ENCODE measurements at places on chromosomes 5 and 9.

DNA sequence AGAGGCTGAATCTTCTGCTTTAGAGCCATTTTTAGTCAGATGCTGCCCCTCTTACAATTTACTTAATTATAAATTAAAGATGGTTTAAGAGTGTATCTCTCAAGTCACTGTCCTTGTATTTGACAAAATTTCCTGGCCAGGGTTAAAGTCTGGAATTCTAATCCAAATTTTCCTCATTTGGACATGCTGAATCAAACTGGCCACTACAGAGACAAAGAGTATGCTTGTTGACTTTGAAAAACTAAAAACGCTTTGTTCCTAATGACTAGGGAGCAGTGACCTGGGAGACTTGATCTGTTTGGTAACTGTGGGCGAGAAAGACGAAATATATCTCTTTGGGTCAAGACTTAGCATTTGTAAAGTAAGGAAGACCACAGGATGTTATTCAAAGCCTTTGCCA, 303.2 kb downstream of the ZSWIM6 start:
- DNase-seq = no peak

DNA sequence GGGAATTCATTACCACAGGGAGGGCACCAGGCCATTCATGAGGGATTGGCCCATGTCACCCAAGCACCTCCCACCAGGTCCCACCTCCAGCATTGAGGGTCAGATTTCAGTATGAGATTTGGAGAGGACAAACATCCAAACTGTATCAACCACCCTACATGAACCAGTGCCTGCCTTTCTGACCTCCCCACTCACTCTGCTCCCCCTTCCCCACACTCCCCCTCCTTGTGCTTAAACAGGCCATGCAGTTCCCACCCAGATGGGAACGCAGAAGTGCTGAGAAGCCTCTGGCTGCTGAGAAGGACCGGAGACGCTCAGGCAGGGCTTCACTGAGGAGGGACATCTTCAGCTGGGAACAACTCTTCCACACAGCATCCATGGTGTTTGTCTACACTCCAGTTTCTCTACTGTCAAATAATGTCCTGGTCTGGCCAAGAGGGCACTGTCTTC, 30.0 kb upstream of the ADAMTS2 start:
- no peak for DNase-seq

DNA sequence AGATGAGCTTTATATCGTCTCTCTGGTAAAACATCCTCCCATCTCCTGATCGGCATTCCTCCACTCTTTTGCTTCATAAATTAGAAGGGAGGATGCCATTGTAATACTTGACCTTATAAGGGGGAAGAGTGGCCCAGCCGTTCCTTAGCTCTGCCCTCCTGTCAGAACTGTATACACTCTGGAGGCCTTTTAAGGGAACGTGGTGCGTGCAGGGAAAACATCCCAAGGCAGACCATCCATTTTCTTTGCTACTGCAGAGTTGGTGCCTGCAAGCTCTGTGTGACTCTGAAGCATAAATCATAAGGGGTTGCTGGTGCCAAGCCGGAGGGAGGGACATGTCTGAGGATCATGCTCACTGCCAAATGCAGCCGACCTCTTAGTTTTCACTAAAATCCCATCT, 90.4 kb downstream of the PGM5 start:
- DNase-seq = no peak

DNA sequence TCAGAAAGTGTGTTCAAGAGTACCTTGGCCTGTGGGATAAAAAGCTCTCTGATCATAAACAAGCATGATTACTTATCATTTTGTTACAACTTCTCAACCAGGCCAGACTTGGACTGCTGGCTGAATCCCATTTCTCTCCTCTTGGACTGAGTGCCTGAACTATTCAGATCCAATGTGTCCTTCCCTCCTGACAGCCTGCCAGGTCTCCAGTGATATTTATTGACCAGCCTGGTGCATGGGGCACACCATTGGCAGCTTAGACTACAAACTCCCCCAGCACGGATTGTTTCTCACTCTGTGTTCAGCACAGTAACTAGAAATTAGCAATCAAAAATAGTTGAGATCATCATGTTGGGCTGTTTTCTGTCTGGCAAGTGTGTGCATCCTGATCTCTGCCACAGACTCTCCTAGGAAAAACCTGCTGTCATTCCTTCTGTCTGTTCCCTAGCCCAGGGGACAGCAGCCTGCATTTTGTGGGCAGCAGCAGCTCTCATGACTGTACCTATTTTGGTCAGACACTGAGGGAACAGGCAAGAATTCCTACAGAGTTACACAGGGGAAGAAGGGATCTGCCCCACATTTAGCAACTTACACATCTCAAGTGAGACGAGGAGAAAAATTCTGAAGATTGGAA, 348.1 kb downstream of the ADAMTS6 start:
- DNase-seq = no peak

DNA sequence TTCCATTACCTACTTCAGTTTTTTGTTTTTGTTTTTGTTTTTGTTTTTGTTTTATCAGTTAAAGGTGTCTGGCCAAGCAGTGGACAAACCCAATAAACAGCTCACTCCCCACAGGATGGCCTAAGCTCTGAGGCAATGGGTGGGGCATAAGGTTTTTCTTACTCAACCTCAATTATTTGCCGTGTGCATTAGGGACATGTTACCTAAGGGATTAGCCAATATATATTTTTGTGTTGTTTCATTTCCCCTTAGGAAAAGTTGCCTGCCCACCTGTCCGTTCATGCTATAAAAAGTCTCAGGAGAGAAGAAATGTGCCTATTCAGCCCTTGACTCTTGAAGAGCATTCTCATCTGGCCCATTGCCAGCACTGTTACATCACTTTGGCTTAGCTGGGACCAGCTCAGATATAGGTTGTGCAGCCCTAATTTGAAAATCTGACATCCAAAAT, 7.3 kb downstream of the SH3RF2 start:
- no peak for DNase-seq

DNA sequence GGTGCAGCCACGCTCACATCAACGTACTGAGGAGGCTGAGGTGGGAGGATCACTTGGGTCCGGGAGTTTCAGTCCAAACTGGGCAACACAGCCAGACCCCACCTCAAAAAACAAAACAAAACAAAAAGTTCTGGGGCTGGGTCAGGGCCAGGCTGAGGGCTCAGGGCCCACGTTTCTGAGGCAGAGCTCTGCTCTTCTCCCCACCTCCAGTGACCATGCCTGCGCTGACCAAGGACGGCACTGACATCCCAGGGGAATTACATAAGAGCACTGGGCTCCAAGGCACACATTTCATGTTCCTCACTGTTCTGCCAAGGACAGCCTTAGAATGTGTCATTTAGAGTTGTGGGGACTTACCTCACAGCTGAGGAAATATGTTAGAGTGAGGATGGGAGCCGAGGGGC, 40.4 kb upstream of the TESK1 start:
- DNase-seq = no peak

DNA sequence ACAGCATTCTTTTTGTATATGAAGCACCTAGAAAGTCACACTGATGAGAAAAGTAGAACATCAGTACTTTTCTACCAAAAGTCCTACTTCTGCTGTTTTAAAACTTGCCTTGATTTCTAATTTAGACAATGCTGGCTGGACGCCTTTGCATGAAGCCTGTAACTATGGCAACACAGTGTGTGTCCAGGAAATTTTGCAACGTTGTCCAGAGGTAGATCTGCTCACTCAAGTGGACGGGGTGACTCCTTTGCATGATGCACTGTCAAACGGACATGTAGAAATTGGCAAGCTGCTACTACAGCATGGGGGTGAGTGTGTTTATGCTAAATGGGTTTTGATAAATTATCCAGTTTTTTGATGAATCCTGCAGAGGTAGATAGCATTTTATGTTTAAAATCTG, 73.5 kb downstream of the SLF1 start:
- no peak for DNase-seq

GRCh38 chr9:7243838-7244237, 486.1 kb downstream of the KDM4C start:
- DNase-seq = no peak

DNA sequence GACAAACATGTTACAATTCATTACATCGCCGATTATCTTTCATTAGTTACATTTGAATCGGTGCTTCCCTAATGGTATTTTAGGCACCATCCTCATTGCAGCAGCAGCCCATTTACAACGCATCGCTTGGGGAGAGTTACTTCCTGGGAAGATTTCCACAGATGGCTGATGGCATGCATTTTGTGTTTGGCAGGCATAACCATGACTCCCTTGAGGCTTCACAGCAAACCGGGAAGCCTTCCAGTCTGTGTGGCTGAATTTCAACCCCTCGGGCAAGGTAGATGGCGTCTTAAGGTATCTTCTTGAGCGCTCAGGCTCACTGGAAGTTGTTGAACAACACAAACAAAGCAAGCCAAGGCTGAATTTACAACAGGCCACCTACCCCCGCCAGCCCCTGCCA, 1.6 kb upstream of the DNAH5 start:
- no peak for DNase-seq

DNA sequence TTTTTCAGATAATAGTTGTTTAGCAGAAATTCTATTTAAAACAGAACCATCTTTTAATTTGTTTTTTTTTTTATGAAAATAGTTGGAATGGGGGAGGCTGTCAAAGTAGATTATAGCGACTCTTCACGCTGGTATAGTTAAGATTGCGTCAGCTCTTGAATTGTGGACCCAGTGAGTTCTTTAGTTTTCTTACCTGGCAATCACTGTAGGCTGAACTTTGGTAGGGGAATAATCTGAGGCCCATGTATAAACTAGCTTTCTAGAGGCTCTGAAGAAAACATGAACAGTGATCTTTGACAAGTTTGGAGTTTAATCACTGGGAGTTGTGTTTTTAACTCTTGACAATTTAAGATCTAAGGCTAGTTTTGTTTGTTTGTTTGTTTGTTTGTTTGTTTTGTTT, 80.8 kb downstream of the CD180 start:
- no peak for DNase-seq

DNA sequence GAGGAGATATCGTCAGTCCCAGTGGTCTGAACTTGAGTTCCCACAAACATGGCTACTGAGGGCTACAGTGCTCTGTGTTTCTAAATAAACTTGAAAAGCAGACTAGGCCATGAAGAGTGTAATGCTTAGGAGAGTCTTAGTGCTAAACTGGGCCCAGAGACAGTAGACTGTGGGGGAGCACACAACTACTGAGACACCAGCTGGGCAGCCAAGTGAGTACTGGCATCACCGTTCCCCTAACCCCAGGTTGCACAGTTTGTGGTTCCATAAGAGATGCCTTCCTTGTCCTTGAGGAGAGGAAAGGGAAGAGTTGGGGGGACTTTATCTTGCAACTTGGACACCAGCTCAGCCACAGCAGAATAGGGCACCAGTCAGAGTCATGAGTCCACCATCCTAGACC, 172.1 kb upstream of the DMRTA1 start:
- no peak for DNase-seq

DNA sequence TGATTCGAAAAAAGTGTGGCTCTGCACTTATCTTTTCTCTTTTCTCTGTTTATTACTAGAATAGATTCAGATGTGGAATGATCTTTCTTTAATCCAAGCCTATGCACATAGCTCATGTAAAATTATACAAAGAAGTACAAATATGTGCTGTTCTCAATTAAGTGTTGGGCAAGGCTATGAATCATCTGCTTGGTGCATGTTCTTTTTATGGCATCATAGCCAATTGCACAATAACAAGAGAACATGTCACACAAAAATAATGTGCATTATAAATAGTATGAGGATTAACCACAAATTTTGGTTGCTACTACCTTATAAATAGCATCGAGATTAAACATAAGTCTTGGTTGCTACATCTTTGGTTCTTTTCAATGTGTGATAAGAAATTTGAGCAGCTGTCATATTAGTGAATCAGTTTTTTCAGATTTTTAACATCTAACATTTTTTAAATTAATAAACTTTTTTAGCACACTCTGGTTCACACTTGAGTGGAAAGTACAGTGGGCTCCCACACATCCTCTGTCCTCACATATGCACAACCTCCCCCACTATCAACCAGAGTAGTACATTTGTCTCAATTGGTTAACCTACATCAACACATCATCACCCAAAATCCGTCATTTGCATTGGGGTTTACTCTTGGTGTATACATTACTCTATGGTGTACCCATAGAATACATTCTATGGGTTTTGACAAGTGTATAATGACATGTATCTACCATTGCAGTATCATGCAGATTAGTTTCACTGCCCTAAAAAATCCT, 6.8 kb upstream of the RECK start:
- no peak for DNase-seq

DNA sequence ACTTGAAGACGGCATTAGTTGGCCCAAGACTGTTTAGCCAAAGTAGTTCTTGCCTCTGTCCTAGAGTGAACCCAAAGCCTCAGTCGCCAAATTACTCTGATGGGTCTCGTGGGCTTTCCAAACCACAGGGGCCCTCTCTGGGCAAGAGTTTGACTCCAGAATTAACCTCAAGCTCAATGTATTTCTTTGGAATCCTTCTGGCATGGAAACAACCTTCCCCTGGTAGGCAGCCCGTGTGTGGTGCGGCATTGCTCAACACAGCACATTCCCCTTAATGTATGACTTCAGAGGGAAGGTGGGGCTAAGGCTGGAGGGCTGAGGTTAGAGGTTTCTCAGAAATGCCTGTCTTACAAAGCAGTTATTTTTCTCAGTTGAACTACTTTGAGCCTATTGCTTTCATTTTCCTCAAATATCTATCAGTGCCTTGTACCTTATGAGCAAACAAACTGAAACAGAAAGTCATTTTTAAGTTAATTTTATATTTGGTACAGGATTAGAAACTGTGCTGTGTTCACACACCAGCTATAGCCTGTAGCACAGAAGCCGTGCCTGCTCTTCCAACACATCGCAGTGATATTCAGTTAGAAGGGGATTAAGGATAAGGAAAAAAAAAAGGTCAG, 123.9 kb upstream of the HAPLN1 start:
- no peak for DNase-seq

- no peak for DNase-seq
Measured at GRCh38 chr9:106622164-106622487, 240.8 kb upstream of the ZNF462 start.

GRCh38 chr5:32018476-32019436, 155.4 kb downstream of the GOLPH3 start:
- no peak for DNase-seq

- DNase-seq = no peak
Measured at GRCh38 chr5:31811210-31811609, 172.3 kb downstream of the PDZD2 start.

GRCh38 chr9:6680797-6681146, 35.2 kb upstream of the GLDC start:
- DNase-seq = no peak

- no peak for DNase-seq
Measured at GRCh38 chr9:120841930-120842684, 615 bp downstream of the PSMD5 start.

DNA sequence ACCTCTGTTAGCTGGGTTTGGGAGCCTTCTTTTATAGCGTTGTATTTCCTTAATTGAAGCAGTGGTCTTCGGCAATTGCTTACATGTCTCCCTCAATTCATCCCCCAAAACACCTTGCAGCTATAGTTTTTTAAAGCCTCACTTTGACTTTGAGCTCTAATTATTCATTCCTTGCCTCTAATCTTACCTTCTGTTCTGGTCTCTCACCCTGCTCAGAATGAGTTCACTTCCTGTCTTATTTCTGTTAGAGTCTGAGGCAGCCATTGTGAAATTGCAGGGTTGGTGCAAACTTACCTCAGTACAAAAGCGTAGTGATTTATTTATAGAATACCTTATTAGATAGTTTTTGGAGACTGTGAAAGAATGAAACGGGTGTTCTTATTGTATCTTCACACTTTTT, 35.0 kb downstream of the AOPEP start:
- no peak for DNase-seq

GRCh38 chr9:15843931-15844330, 291.1 kb downstream of the CCDC171 start:
- no peak for DNase-seq

- DNase-seq = no peak
Measured at GRCh38 chr5:151743530-151743929, 14.9 kb downstream of the ATOX1 start.
